ENCODE measurements at places on chromosomes 1 and 21.

DNA sequence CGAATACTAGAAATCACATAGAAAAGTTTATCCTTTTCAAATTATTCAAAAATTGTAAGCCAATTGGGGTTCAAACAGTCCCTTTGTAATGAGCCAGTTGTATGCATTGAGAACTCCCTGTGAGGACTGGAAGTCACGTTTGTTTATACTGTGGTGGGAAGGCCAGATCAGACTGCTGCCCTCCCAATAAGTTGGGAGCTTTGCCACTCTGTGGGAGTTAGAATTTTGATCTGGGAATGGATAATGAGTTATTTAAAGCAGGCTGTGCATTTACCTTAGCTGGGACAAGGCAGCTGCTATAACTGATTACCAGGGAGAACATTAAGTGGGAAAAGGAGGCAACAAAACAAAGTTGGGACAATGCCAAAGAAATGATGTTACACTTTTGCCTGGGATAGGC, 178.8 kb downstream of the SDCCAG8 start:
- DNase-seq, result no peak

- no peak for DNase-seq
These were observed 36.1 kb upstream of the ST6GALNAC3 start for GRCh38 chr1:76038287-76039004.

- no peak for DNase-seq
These were observed 18.9 kb downstream of the EPB41 start for GRCh38 chr1:28933277-28933676.

DNA sequence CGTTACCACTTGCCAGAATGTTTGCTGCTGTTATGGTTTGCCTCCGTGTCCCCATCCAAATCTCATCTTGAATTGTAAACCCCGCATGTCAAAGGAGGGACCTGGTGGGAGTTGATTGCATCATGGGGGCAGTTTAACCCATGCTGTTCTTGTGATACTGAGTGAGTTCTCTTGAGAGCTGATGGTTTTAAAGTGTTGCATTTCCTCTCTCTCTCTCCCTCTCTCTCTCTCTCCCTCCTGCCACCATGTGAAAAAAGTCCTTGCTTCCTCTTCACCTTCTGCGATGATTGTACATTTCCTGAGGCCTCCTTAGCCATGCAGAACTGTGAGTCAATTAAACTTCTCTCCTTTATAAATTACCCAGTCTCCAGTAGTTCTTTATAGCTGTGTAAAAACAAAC, 44.4 kb downstream of the CFHR5 start:
- no peak for DNase-seq

GRCh38 chr1:148263128-148263905, 111.2 kb upstream of the NBPF11 start:
- DNase-seq, result peak; percentile 68

DNA sequence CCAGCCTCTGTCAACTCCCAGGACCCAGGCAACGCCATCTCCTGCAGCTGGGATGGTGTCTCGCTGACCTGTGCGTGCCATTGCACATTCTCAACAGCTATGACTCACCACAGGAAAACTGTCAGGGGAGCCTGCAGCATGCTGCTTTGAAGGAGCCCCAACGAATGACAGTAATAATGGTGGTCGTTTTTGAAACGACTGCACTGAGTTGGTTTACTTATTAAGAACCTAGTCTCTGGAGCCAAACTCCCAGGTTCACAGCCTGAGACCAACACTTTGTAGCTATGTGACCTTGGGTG, 21.6 kb downstream of the TCEA3 start:
- DNase-seq, result peak; percentile 62

DNA sequence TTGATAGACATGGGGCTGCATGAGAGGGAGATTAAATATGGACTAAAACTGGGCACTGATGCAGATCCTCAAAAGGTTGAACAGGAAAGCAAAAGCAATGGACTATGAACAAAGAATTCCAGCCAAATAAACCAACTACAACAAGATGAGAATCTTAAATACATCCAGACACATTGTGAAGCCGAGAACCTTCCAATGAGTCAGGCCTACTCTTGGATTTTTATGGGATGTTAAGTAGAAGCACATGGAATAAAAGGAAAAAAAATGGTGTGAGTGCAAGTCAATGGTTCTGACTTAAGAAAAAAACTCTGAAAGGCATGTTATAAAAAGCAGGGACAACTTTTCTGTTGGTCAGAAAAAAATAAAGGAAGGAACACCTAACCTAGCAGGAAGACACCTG, 227.2 kb downstream of the DPYD start:
- DNase-seq, result no peak

GRCh38 chr1:247326411-247327130, 5.1 kb downstream of the ZNF496 start:
- DNase-seq, result no peak

- no peak for DNase-seq
These were observed 12.3 kb downstream of the SLC35E2B start for GRCh38 chr1:1680031-1680911.

DNA sequence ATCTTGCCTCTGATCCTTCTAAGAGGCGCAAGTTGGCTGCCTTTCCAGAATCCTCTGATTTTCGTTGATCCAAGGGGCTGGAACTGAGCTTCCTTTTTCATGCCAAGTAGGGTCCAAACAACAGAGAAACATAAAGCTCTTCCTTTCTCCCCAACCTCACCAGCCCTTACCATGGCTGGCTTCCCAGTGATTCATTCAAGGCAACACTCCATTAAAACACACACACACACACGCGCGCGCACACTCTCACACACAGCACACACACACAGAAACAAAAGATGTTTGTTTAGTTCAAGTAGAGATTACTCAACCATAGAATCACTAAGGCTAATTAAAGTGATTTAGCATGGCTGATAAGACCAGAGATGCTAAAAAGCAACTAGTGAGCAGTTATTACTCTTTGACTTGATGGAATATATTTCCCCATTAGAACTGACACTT, 13.0 kb upstream of the GUCA2A start:
- peak; percentile 72 for DNase-seq

GRCh38 chr1:13628218-13628617, 44.6 kb downstream of the PDPN start:
- peak; percentile 52 for DNase-seq

- no peak for DNase-seq
These were observed 8.9 kb upstream of the KCNE1 start for GRCh38 chr21:34520764-34521508.

DNA sequence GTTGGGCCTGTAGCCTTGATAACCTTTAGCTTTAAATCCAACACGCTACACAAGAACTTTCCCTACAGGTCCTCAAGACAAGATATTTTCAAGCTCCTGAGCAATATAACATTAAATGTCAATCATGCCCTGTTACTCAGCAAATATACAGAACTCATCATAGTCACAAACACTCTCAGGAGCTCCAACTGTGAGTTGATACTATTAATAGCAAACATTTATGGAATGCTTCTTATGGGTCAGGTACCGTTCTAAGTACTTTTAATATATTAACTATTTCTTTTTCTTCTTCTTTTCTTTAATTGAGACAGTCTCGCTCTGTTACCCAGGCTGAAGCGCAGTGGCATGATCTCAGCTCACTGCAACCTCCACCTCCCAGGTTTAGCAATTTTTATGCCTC, 10.1 kb downstream of the EYA3 start:
- no peak for DNase-seq

DNA sequence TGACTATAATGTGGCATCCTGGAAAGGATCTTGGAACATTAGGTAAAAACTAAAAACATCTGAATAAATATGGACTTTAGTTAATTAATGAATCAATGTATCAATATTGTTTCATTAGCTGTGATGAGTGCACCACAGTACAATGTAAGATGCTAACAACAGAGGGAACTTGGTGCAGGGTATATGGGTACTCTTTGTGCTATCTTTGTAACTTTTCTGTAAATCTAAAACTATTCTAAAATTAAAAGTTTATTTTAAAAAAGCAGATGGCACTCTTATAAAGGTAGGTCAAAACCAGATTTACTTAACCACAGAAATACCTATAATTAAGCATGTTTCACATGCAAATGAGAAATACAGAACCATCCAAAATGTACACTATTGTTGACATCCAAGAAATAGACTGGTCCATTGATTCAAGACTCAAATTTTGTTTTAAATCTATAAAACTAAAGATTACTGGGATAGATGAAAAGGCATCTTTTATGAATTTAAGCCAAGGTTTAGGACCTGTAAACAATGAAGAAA, 38.4 kb downstream of the ACBD3 start:
- DNase-seq, result no peak

DNA sequence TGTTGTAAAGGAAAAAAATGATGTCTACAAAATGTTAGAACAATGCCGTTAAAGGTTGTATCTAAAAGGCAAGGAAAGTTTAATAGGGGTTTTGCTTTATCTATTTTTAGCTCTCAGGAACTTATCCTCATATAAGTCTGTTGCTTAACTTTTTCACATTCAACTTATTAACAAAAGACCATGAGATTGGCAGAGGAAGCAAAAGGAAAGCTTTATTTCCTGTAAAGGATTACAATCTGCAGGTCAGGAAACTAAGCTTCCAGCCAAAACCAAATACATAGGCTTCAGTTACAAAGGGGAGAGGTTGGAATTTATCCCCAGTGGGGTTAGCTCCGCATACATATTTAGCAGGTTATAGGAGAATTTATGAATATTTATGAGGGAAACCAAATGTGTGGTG, 58.7 kb upstream of the KIAA1614 start:
- DNase-seq, result peak; percentile 9

GRCh38 chr1:4033713-4034112, 133.6 kb upstream of the C1orf174 start:
- no peak for DNase-seq

DNA sequence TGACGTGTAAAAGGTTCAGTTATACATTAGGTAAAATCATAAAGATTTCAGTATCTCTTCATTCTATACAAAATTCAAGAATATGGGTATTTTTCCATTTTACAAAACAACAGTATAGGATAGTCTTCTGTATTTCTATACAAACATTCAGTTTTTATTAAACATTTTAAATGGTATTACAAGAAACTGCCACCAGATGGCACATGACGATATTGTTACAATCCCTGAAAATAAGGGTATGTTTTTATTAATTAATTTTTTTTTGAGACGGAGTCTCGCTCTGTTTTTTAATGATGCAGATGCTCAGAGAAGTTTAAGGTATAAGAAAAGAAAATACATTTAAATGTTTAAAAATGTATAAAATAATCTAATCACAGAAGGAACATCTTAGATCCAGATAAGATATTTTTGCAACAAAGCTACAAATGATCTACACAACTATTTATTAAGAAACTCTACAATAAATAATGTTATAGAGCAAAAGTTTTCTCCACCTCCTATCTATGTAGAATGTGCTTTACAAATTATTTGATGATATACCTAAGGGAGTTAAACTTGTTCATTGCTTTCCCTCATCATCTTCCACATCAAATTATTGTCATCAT, 23.5 kb upstream of the RSBN1 start:
- DNase-seq, result peak; percentile 79

- DNase-seq, result peak; percentile 30
These were observed 801 bp downstream of the EPRS1 start for GRCh38 chr1:220045356-220046051.

DNA sequence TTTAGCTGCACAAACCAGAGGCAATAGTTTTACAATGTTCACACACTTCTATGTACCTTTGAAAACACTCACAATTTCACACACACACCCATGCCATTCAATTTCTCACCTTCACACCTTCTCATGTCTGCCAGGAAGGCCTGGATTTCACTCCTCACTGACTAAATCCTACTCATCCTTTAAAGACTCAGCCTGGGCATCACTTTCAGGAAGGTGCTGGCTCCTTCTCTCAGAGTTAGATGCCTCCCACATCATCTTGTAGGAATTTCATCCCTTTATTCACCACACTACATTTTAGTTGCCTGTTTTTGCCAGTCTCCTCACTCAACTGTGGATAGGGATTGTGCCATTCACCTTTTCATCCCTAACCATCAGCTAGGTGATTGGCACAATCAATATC, 2.3 kb downstream of the IL20 start:
- no peak for DNase-seq

DNA sequence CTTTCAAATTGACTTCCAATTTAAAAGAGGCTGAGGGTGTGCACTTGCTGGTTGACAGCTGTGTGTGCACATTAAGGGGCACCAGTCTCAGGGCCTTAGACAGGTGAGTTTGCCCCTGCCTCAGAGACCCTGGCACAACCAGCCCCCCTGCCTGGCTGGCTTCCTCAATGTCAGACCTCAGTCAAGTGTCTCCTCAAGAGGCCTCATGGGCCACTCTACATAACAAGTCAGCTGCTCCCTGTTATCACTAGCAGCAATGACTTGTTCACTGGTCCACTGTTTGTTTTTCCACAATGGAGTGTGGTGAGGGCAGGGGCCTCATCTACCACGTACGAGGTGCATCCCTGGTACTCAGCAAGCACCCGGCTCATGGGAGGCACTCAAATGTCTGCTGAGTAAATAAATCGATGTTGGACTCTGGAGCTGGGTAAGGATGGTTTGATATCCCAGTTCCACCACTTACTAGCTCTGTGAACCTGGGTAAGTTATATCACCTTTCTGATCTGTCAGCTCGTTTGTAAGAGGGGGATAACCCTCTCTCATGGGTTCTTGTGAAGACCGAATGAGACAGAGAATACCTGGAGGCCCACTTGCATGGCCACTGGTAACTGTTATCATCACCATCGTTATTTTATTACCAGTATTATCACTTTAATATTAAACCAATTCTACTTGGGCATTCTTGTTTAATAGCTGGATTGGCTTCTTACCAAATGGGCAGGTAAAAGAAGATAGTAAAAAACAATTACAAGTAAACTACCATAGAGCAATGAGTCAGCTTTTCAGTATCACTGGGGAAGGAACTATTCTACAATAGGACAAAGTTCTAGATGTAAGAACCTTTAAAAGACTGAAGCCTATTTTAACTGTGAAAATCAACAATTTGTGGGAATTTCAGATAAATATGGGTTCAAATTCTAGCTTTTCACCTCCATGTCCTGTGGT, 64.6 kb downstream of the SLC66A1 start:
- no peak for DNase-seq

- DNase-seq, result peak; percentile 52
These were observed 14.3 kb downstream of the QSOX1 start for GRCh38 chr1:180168786-180169639.

DNA sequence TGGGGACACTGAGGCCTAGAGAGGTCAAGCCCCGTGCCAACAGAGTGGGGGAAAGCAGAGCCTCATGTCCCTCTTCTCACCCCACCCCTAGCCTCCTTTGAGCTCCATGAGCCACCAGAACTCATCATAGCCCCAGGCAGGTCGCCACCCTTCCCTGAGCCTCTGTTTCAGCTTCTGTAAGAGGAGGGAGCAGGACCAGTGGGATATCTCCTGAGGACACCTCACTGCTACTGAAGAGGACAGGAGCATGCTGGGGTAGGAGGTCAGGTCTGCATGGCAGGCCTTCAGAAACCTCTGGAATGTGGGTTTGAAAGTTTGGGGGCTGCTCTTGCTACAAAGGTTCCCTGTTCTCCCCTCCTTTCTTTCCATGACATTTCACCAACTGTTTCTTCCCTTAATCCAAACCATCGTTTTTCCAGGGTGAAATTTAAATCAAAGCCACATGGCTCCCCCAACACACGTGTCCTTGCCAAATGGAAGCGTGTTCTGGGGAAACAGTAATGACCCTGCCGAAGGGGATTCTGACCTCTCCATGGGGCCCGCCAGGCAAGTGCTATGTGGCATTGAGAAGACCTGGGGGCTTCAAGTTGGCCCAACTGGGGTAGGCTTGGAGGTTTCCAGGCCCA, 88.1 kb upstream of the RUNX3 start:
- DNase-seq, result no peak
